ENCODE measurements at places on chromosomes 5 and 9.

GRCh38 chr5:1505506-1506241 is 18.1 kb downstream of the LPCAT1 start:
- no peak for DNase-seq

DNA sequence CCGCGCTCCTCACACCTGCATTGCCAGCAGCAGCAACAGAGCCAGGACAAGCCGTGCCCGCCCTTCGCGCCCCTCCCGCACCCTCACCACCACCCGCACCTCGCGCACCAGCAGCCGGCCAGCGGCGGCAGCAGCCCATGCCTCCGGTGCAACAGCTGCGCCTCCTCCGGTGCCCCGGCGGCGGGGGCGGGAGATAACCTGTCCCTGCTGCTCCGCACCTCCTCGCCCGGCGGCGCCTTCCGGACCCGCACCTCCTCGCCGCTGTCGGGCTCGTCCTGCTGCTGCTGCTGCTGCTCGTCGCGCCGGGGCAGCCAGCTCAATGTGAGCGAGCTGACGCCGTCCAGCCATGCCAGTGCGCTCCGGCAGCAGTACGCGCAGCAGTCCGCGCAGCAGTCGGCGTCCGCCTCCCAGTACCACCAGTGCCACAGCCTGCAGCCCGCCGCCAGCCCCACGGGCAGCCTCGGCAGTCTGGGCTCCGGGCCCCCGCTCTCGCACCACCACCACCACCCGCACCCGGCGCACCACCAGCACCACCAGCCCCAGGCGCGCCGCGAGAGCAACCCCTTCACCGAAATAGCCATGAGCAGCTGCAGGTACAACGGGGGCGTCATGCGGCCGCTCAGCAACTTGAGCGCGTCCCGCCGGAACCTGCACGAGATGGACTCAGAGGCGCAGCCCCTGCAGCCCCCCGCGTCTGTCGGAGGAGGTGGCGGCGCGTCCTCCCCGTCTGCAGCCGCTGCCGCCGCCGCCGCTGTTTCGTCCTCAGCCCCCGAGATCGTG is 517 bp downstream of the KCNN2 start:
- DNase-seq, result no peak

GRCh38 chr9:89078421-89078820 is 87.2 kb downstream of the S1PR3 start:
- no peak for DNase-seq

DNA sequence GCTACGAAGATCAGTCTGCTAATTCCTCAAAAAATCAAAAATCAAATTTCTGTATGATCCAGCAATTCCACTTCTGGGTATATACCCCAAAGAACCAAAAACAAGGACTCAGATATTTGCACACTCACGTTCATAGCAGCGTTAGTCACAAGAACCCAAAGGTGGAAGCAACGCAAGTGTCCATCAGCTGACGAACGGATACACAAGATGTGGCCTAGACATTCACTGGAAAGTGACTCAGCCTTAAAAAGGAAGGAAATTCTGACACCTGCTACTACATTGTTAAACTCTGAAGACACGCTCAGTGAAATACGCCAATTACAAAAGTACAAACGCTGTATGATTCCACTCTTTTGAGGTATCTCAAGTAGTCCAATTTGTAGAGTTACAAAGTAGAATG is 93.3 kb downstream of the OTULIN start:
- no peak for DNase-seq

DNA sequence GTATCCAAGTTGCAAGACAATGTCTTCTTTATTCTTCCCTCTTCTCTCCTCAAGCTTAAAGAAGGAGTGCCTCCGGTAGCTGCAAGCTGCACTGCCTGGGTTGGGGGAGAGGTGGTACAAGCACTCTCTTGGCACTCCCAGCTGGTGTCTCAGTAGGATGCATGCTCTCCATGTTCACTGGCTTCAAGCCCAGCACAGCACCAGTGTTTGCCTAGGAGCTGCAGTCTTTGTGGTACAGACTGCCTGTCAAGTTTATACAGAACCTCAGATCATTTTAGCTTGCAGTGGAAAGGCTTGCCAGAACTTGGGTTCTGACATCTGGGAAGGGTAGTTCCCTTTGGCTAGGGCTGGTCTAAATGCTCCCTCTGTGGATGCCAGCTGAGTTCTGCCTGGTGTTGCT is 505.6 kb downstream of the MAN2A1 start:
- DNase-seq, result no peak

DNA sequence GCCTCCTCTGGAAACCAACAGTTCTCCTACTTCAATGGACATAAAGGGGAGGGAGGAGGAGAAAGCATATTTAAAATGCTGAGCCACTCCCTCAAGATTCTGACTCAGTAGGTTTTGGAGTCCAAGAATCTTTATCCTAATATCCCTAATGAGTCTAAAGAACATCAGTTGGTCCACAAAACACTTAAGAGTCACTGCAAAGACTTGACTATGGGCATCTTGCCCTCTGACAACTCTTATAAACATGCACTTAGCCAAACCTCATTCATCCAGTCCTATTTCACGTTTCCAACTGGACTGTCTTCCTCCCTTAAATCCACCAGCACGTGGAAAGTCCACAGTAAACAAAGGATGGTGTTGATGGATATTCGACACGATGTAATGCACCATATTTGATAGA is 172.5 kb downstream of the FAM114A2 start:
- no peak for DNase-seq

DNA sequence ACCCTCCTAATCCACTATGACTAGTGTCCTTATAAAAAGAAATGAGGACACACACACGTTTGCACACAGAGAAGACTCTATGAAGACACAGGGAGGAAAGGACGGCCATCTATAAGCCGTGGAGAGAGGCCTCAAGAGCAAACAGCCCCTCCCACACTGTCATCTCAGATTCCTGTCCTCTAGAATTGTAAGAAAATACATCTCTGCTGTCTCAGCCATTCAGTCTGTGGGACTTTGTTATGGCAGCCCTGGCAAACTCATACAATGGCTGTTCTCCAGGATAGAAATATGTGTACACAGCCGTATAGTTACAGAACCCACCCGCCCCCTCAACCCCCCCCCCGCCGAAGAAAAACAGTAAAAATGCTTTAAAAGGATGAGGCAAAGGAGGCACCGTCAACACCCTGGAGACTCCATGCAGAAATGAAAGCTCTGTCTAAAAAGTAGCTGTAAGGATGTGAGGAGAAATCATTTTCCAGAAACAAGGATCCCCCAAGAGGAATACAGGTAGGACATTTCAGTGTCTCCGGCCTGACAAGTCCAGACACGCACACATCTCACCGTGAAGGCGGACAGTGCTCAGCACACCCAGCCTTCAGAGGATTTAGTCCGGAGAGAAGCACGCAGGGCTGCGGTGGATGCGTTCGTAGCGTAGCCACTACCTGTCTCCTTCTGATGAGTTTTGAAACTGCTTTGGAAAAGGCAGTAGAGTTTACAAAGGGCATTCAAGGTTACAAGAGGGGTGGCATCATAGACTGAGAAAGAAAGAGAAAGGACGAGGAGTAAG is 110.8 kb upstream of the ERCC6L2 start:
- no peak for DNase-seq

DNA sequence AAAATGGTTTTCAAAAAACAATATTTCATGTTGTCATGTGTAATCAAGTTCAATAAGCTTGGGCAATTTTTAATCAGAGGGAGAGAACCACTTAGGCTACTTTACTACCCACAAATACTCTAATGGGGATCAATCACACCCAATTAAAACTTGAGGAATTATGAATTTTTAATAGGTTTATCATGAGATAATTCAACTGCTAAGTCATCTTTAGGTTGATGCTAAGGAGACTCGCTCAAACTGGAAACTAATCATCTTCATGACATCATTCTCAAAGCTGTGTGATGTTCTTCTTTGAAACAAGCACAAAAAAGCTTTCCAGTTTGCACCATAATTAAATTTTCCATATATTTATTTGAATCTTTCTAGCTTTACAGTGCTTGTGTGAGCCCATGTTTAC is 867.5 kb downstream of the MAT2B start:
- DNase-seq, result no peak

GRCh38 chr9:69593301-69593700 is 78.9 kb downstream of the APBA1 start:
- DNase-seq, result no peak

DNA sequence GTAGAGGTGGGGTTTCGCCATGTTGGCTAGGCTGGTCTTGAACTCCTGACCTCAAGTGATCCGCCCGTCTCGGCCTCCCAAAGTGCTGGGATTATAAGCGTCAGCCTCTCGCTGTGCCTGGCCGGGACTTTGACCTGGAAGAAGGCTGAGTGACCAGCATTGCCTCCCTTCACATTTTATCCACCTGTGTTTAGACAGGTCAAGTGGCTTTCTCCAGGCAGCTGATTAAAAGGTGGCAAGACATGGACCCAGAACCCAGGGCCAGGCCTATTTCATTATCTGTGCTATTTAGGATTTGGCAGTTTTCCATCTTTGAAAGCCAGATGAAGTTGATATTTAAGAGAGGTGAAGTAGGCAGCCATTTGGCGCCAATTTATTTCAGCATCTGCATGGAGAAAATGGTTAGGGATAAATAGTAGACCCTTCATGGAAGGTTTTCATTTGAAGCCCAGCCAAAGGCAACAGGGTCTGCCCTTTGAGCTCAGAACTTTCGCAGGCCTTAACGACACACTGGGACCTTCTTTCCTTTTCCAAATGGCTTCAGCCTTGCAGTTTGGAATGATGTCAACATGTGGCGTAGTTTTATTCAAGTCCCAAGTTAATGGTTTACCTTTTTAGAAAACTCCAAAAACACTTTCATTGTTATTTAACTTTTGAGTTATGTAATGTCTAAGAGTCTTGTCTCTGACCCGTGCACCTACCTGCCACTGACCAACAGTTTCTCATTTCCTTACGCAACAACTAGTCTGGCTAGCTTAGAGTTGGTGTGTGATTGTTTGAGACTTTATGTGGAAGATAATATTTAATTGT is 8.4 kb downstream of the DAPK1 start:
- DNase-seq, result no peak

GRCh38 chr5:425714-426113 is 17.3 kb upstream of the EXOC3 start:
- DNase-seq, result no peak

DNA sequence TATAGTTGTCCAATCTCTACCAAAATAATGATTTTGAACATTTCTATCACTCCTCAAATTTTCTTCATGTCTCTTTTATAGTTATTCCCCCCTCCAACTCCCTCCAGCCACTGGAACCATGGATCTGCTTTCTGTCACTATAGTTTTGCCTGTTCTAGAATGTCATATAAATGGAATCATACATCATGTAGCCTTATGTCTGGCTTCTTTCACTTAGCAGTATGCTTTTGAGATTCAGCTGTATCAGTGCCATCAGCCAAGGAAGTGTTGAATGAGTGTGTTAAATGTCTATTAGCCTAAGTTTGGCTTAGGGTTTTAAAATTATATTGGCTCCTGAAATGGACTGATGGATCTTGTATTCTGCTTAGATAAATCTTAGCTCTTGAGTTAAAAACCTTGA is 36.0 kb downstream of the UBE2D2 start:
- DNase-seq, result no peak

- DNase-seq, result no peak
Observed at GRCh38 chr9:107348836-107349235, 65.8 kb downstream of the RAD23B start.

DNA sequence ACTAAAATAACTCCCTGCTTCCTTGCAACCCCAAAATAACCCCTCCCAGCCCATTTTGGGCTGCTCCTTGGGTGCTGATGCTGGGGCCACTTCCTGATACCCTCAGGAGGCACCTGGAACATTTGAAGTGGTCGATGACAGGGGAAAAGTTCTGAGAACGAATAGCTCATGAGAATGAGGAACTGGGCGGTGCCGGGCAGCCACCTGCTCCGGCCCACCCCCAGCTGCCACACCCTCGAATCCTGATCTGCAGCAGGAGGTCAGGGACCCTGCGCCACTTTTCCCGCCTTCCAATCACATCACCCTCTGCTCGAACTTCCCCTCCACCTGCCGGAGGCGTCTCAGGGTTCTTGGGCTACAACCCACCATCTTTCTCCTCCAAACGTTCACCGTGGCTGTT is 19.7 kb downstream of the HRH2 start:
- no peak for DNase-seq

DNA sequence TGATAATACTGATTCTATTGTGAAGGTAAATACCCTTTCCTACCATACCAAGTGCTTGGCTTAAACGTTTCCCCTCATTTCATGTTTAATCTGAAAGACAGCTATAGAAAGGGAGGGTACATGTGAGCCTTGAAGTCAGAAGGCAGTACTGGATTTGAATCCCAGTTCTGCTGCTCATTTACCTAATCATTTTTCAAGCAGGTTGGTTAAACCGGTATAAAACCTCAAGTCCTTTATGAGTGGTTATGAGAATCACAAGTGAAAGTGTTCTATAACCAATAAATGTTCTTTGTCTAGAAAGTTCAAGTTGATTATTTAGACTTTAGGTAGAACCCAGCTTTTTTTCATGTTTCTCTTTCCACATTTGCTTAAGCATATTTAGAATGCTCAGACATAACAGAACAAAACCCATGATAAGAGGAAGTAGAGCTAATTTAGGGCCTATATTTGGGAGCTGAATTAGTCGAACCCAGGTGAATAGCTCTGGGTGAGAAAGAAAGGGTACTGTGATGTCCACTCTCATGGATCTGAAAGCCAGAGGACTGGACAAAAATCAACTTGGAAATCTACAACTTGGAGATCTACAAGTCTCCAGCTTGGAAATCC is 29.7 kb upstream of the F2RL2 start:
- no peak for DNase-seq

DNA sequence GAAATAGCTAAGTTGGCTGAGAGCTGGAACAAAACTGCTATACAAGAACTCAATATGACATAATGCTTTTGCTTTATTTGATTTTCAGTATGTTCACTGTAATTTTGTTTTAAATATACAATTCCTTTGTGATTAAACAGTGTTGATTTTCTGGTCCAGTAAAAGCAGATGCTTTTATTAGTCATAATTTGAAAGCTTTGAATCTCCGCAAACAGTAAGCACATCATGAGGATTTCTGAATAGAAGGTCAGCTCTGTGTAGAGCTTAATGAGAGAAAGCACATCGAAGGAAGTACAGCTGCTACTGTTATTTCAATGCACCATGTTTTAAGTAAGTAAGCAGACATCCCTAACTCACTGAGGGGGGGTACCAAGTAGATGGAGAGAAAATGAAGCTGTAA is 701.3 kb upstream of the ACO1 start:
- DNase-seq, result no peak

DNA sequence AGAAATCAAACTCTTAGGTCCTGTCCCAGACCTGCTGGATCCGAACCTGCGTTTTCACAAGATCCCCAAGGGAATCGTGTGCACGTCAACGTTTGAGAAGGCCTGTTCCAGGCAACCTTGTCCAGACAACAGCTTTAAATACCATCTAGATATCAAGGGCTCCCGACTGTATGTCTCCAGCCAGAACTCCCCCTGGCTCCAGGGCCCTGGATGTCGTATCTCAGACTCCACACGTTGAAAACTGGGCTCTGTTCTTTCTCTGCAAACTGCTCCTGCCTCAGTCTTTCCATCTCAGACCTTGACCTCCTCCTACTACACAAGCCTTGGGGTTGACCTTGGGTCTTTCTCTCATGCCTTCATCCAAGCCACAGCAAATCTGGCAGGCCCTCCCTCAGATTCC is 5.8 kb upstream of the ENG start:
- no peak for DNase-seq

GRCh38 chr5:154221371-154221896 is 30.9 kb downstream of the GALNT10 start:
- peak; percentile 48 for DNase-seq

Data from stimulated activated CD4-positive, alpha-beta T cell treated with anti-CD3 and anti-CD28 coated beads, Interleukin-2, amount 100 ng/mL, for 24 hours (primary cell).